ENCODE measurements at places on chromosomes 5 and 9.

DNA sequence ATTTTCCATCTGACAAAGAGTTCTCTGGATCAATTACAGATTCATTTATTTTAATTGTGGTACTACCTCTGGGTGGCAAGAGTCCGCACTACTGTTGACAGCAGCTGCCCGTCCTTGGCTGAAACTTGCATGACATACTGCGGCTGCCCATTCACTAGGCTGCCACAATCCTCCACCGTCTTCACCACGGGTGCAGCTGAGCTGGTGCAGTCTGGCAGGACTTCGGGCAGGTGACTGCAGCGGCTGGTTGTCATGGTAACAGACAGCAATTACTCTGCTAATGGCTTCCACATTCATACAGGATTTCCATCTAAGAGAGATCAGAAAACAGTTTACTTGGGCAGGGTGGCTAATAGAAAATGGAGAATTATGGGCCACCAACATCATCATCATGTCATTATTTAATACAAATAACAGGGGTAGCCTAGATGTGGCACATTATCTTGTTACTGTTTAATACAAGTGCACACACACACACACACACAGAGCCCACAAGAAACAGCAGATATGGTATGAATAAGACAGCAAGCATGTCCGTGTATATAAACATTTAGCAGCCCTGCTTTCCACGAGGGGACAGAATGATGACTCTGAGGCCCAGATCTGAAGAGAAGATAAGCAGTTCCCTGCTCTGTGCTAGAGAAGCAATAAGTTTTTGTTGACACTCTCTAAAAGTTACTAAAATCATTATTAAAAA lies 112.3 kb downstream of the MARCHF3 start:
- no peak for DNase-seq

DNA sequence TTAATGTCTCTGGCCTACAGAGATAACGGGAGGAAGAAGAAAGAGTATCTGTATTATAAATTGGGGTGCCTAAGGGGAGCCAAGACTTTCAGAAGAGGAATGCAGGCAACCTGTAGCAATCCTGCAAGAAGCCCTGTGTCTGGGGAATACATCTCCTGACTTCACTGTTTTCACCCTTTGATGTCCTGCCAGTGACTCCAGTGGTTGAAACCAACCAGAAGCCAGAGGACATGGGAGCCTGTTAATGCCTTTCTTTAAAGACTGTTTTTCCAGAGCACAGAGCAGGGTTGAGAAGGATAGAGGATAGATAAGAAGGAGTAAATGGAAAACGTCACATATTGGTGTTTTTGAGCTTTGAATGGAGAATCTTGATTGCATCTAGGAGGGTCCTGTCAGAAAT lies 151.2 kb downstream of the HACD4 start:
- no peak for DNase-seq

DNA sequence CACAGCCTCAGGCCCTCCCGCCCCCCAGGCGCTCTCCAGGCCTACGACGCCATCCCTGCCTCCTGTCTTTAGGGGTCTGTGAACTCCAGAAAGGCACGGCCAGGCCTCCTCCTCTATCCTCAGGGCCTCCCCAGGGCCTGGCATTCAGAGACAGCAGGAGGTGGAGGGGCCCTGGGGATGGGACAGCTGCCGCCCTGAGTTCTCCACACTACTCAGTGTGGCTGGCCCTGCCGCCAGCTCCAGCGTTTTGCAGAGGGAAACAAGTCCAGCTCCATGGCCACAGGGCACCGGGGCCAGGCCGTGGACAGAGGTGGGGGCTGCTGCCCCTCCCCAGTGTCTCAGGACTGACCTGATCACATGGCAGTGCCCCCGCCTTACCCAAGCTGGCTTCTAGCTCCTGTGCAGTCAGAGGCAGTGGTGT lies 16.4 kb downstream of the SH3GLB2 start:
- no peak for DNase-seq

DNA sequence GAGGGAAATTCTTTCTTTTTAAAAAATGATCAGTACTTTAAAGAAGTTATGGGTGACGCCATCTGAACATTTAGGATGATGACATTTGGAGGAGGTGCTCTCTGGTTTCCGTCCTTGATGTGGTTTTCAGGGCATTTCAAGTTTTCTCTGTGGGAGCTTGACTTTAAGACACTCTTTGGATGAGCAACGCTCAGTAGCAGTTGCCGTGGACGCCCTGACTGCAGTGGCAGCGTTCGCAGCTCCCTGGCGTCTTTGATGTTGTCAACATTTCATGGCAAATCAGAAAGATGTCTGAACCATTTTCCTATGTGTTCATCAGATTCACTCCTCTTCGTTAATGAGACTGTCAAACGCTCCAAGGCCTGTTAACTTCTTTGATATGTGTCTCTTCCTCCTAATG lies 86.1 kb downstream of the ZNF354C start:
- DNase-seq, result no peak

- DNase-seq, result no peak
Observed at GRCh38 chr5:174717826-174718455, 6.4 kb upstream of the MSX2 start.

GRCh38 chr9:116342941-116343340 lies 189.3 kb downstream of the PAPPA start:
- DNase-seq, result no peak

DNA sequence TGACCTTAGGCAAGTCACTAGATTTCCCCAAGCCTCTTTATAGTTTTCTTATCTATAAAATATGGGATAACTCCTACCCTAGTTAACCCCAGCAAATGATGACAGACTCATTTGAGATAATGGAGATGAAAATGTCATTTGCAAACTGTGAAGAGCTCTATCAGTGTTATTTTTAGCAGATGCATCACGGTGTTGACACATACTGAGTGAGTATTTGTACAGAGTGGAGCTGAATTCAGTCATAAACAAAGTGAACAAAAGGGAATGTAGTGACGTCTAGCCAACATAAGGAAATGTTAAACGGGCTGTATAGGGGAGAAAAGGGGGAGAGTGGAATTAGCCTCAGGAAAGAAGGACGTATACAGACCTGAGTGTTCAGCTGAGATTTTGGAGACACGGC lies 75.9 kb downstream of the NMUR2 start:
- DNase-seq, result no peak

DNA sequence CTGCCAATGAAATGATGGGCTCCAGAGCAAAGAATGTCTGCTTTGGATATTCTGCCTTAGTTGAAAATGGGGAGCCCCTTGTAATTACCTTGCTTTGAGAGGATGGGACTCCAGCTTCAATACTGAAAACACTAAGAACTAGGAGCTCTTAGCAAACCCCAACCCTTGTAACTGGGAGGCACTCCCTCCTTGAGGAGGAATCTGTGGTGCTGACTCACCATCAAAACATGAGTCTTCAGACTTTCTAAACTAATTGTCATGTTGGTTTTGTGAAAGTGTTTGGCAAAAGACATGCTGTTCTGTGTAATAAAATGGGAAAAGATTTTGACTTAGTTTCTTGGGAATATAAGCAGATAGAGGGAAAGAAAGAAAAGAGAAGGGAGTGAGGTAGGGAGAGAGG lies 91.9 kb upstream of the PTPRD start:
- DNase-seq, result no peak

DNA sequence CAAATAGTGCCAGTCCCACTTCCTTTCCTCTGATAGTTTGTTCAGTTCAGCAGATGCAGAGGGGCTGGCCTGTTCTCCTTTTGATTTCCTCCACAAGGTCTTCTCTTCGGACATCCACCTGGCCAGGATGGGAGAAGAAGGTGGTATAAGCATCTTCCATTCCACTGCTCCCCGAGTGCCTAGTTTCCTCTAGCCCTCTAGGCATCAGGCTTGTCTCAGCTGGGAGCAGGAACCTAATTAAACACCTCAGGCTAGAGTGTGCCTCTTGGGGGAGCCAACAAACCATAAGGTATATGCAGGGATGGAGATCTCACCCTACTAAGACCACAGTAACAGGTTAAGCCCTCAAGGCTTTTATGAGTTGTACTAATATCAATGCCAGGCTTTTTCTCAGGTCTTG lies 835 bp upstream of the DND1 start:
- no peak for DNase-seq

DNA sequence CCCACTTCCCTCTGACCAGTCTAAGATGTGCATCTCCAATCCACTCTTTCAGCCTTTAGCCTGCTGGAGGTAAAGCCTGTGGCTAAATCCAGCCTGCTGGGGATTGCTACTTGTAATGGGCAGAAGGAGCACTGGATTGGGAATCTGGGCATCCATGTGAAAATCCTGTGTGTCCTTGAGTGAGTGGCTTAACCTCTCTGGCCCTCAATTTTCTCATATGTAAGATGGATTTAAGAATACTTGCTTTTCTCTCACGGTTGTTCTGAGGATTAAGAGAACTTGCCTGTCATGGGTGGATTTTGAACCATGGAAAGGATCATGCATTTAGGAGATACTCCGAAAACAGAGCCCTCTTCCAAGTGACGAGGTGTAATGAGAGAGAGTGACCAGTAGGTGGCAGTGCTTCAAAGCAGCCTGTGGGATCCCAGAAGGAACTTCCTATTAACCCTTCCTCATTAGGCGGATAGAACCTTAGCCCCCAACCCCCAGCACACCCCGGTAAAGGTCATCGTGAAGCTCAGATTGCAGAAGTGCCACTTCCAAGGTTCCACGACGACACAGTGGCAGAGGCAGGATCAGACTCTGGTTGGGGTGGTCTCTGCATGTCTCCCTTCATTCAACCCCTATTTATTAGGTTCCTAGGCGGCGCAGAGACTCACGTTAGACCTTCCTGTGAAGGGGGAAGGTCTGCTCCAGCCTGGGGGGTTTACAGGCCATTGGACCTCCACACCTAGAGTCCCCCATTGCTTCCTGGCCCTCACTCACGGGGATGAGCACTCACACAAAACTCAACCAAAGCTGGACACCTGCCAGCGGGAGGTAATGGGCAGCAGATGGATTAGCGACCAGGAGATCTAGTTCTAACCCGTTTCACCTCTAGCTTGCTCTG lies 68.7 kb upstream of the ZNF618 start:
- DNase-seq, result no peak

- no peak for DNase-seq
Observed at GRCh38 chr9:515665-516064, 301.0 kb downstream of the DOCK8 start.

- DNase-seq, result no peak
Observed at GRCh38 chr5:117337064-117337749, 762.6 kb upstream of the SEMA6A start.

DNA sequence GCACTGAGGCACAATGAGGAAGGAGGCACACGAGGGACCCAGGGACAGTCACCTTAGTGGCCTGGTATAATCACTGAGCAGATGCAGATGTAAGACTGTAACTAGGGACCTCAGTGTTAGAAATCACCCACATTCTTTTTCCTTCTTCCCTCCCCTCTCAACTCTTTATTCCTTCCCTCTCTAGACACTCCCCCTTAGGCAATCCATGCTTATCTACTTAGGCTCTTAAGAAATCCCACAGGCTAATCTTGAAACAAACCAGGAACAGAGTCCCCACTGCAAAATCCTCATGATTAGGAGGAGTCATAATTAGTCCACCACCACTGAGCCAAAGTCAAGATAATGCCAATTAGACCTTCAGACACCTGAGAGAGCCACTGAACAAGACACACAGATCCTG lies 84.7 kb downstream of the ELAVL2 start:
- DNase-seq, result no peak

- DNase-seq, result no peak
Observed at GRCh38 chr5:88944751-88945531, 62.0 kb upstream of the MEF2C start.

- no peak for DNase-seq
Observed at GRCh38 chr5:117461403-117461802, 886.8 kb upstream of the SEMA6A start.

- DNase-seq, result peak; percentile 67
Observed at GRCh38 chr5:173327948-173328843, at the start of gene STC2. Gene STC2 (minus strand): TSS chr5:173328414. CDS start chr5:173328193, 221 bp downstream.

DNA sequence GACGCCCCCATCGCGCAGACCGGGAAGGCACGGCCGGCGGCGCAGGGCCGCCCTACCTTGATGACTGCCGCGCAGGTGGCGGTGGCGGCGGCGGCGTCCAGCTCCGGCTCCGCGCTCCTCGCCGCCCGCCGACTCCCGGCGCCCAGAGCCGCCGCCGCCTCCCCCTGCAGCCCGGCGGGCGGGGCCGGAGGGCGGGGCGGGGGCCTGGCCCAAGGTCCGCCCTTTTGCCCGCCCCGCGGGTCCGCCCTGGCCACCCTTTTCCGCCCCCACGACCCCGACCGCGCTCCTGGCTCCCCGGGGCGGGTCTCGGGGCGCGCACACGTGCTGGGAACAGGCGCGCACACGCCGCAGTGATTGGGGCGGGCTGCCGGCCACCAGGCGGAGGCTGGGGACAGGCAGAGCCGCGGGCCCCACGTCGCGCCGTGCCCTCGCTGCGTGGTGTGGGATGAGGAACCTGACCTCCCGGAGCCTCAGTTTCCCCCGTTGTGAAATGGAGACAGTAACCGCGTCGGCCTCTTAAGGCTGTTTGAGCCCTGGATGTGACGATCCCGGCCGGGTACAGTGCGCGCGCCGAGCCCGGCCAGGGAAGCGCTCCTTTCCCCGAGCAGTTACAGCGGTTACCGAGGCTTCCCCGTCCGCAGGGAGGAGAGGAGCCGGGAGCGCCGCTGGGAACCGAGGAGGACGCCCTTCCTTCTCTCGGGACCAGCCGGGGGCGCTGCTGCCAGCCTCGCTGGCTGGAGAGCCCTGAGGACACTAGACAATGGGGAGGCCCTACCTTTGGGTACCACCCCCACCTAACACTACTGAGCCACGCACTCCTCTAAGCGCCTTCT lies at the start of gene CORO2A:
Gene CORO2A, minus strand, starts transcription at position 135 of the 833 bp plus-strand sequence. CDS start 34,977 bp downstream, outside the sequence.
- DNase-seq, result peak; percentile 59

DNA sequence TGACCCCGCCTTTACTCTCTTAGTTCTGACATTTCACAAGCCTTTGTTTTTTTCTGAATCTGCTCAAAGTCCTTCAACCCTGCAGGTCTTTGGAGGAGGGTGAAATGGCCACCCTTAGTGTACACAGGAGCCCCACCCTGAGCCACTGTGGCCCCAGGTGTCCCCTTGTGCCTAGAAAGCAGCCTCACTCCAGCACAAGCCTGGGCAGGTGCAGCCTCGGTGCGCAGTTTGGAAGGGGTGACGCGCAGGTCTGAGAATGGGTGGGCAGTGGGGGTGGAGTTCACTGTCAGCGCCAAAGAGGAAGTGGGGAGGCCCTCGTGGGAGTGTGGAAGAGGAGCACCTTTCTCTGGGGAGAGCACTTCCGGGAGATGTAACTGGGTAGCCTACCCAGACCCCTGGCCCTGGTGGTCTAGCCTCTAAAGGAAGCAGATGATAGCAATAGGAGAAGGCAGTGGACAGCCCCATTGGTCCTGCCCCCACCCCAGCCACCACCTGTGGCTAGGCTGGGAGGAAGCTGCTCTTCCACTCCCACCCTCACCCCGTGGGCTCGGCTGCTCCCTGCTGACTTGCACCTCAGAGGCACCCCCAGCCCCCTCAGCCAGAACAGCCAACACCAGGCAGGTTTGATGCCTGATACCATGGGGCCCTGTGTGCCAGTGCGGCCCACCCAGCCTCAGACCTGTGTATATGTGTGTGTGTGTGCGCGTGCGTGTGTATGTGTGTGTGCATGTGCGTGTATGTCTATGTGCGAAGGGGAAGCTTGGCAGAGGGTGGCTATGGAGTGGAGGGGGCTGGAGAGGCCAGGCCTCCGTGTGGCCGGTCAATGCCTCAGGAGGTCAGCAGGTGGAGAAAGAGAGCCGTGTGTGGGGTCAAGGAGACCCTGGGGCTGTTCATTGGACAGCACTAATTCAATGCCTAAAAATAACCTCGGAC lies 16.8 kb upstream of the DAB2IP start:
- DNase-seq, result no peak

Measured in activated T-helper 2 cell treated with anti-CD3 and anti-CD28 coated beads, Interferon-gamma antibody, Interleukin-2, Interleukin-4, amounts not matched to agents 10 μg/mL and 5 μg/mL and 100 μg/mL, durations not matched to agents 14 hours and 24 hours and 36 hours (primary cell).